Adipocyte (in vitro differentiated cells): ENCODE measurements at places on chromosomes 4 and X.

DNA sequence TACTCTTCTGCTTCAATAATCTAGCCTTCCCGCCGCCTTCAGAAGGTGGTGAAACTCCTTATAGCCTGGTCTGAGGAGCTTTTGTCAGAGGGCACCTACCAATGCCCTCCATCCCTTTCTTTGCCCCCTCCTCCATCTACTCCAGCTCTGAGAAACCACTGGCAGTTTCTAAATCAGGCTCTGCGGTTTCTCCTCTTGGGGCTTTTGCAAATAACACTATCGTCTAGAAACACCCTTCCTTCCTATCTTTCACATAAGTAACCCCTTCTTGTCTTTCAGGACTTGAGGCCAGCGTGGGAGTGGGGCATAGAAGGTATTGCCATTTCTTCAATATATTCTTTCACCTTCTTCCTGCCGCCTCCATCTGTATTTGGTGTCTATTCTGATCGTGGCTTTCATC lies 1.2 kb upstream of the EFHC2 start:
- no peak for DNase-seq

- DNase-seq = no peak
Measured at GRCh38 chr4:84684361-84684760, 101.4 kb downstream of the CDS1 start.

- DNase-seq = no peak
Measured at GRCh38 chr4:181479141-181479540, 764.1 kb upstream of the TENM3 start.

GRCh38 chrX:50100188-50100587 lies 100.6 kb downstream of the AKAP4 start:
- peak; percentile 20 for DNase-seq

DNA sequence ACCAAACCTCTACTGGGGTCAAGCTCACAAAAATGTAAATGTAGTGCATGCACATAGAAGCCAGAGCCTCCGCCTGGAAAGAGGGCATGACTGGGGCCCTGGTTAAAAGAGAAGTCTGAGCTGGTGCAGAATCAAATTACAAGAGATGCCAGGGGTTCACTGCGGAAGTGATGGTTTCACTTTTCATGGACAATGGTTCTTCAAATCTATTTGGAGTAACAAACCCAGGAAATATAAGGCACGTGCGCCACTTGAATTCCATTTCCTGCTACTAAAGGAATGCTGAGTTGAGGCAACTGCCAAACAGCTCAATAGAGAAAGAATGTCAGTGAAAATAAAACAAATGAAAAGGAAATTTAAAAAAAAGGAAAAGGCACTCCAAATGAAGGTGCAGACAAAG lies 79.8 kb downstream of the FUNDC1 start:
- peak; percentile 54 for DNase-seq

DNA sequence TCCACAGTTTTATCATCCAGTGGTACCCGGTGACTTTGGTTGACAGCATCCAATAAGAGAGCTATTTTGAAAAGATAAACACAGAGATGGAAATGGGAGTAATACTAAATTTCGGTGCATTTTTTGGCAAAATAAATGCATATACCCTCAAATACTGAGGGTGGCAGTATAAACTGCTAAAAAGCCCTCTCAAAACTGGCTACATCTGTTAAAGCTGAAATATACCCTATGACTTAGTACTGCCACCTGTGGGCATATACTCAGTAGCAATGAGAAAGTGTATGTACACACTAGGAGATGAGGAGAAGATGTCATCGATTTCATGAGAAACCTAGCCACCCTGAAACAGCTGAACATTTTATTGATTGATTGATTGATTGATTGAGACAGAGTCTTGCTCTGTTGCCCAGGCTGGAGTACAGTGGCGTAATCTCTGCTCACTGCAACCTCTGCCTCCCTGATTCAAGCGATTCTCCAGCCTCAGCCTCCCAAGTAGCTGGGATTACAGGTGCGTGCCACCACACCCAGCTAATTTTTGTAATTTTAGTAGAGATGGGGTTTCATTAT lies 12.2 kb upstream of the TMEM128 start:
- DNase-seq = peak; percentile 72

DNA sequence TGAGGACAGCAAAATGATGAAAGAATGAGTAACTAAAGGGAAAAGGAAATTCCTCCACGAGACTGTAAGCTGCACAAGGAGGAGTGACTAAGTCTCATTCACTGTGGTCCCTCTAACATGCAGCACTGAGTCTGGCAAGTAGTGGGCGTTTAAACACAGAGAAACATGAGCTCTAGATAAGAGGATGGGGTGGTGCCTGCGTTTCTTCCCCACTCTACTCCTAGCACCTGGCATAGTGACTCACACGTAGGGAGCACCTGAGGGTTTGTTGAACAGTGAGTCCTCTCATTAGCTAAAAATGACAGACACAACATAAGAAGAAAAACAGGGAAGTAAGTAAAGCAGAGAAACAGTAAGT lies 105.8 kb upstream of the CBR4 start:
- DNase-seq = peak; percentile 95
